ENCODE measurements at places on chromosomes 11 and 22. TPM values are rescaled to one million over a fixed set of nuclear protein-coding genes. Genes with fewer than 3 reads are reported as not detected.

DNA sequence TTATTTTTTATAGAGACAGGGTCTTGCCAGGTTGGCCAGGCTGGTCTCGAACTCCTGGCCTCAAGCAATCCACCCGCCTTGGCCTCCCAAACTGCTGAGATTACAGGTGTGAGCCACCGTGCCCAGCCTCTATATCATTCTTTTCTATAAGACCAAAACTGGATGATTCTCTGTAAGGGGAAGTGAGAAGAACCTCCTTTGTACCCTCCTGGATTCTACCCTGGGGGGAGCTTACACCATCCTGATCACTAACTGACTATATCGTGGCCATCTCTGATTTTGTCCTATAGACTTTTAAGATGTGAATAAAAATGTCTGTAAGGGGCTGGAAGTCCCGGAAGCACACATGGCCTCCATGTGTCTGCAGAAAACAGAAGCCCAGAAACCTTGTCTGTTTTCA lies 9.1 kb downstream of the PIWIL4 start:
- no peak for DNase-seq

GRCh38 chr11:65323813-65324212 lies 9.1 kb downstream of the CDC42EP2 start:
- no peak for DNase-seq

DNA sequence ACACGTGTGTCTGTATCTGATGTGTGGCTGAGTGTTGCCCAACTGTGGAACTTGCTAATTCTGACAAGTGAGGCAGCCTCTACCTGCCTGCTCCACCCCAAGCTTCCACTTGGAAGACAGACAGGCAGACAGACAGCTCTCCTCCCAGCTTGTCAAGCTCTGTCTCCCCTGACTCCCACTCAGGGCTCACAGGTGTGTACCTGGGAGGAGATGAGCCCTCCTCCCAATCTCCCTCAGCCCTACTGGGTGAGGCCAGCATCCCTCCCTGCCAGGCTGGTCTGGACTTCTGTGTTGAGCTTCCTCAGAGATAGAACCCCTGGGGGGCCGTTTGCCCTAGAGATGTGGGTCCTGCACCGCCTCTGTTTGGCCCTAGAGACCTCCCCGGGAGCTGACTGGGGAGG lies 1.0 kb upstream of the CHRM1 start:
- DNase-seq = no peak

- no peak for DNase-seq
These were observed 34.0 kb upstream of the EIF3D start for GRCh38 chr22:36563001-36563400.

- DNase-seq = no peak
These were observed 38.6 kb upstream of the MMP13 start for GRCh38 chr11:102994105-102994504.

- DNase-seq = no peak
These were observed 33.9 kb downstream of the MMP20 start for GRCh38 chr11:102591160-102591718.

- DNase-seq = no peak
These were observed 30.1 kb downstream of the ARHGAP8 start for GRCh38 chr22:44782363-44782963.

DNA sequence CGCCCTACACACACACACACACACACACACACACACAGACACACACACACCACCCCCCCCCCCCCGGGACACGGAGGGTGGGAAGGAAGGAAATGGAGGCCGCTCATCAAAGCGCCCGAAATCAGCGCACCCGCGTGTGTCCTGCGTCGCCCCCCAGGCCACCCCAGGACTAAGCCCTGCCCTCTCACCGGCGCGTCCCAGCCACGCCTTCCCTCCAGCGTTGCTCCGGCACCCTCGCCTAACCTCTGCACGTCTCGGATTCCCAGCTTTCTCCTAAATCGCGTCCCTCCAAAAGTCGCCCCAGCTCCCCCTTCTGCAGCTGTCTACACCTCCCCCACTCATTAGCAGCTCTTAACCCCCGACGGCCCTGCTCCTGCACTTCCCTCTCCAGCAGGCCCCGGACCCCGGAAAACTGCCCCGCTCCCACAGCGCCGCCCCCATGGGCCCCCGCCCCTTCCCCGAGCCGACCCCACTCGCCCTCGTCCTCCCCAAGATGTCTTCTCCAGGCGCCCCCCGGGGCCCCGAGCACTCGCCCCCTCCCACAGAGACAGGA lies 557 bp downstream of the PACSIN2 start:
- DNase-seq = no peak

AGBL2 gene
- 4.5 TPM for polyA plus RNA-seq

GLB1L2 gene
- polyA plus RNA-seq = 19.7 TPM

CCDC116 gene
- polyA plus RNA-seq = 0.41 TPM

GLYATL1B gene
- polyA plus RNA-seq = 0.33 TPM

CRYBA4 gene
- polyA plus RNA-seq = not detected

GPHA2 gene
- 1.6 TPM for polyA plus RNA-seq

SMTNL1 gene
- 0.36 TPM for polyA plus RNA-seq

NPAS4 gene
- 0.19 TPM for polyA plus RNA-seq

FCHSD2 gene
- 53.8 TPM for polyA plus RNA-seq

GPR83 gene
- polyA plus RNA-seq = 0.70 TPM

BRSK2 gene
- polyA plus RNA-seq = 1.1 TPM

TRPM5 gene
- polyA plus RNA-seq = 2.3 TPM

Measured in left renal pelvis (tissue), 4 donors.